T-helper 9 cell (primary cell): ENCODE measurements at places on chromosomes 12 and 14.
A peak's percentile ranks its signal among the peaks of the same experiment; 100 is the strongest.

DNA sequence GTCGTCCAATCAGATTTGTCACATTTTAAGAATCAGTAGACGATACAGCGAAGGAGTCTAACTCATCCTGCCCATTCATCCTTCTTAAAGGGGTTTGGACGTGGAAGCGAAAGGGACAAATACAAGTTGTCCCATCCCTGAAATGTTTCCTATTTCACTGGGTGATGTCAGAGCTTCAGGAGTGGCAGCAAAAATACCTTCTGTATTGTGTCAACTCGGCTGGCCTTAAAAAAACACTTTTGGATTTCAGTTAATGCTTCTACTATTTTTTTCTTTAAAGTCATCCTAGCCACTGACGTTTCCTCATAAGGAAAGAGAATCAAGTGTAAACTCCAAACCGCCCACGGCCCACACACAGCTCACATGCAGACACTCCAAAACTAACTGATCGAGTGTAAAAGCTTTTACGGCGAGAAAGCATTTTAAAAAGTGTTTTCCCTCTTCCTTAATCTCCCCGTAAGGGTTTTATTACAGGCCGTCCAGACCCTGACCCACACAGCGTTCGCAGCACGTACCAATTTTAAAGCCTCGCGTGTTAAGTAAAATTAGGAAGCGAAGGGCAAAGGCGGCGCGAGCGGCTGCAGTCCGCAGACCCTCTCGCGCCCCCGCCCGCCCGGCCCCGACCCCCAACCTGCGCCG is 593 bp downstream of the CFL2 start:
- peak; percentile 3 for DNase-seq

DNA sequence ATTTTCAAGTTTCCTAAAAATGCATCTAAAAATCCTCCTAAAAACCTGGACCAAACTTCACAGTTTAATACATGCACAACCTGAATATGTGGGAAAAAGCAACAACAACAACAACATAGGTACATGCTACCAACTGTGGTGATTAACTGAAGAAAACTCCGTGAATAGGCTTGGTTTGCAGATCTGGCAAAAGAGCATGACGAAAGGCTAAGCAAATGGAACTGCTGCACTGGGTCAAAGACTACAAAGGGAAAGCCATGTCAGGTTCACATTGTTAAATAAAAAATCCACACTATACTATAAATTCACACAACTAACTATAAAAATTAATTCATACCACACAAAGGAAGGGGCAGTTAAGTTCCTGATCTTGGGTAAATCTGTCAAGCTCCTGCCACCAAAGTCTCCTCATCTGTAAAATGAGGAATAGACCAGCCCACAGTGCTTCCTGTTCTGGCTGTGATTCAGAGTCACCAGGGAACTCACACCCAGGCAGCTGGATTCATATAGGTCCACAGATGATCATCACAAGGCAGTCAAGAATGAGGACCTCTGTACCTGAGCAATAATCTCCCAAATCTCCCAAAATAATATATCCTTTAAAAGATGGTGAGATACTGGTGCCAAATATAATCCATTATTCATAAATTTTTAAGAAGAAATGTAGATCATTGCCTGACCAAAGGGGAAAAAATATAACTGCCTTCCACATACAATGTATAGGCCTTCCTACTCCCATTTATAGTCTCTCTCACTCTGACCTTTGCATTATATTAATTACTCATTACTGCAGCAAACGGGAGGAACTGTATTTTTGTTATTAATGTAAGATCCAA is 7.0 kb downstream of the CORO1C start:
- DNase-seq, result no peak

DNA sequence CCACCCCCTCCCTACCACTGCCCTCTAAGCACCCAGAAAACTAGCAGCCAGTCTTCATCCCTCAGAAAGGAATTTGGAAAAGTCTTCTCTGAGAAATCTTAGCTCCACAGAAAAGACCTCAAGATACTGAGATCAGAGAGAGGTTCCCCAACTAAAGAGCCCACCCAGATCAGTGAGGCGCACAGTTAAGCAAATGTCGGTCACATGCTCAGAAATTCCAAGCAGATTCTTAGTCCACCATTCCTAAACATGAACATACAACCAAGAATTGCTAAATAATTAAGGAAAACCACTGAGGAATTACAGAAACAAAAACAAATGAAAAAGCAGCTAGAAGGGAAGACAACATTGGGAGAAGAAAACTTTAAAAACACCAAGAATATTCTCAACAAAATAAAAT is 32.3 kb downstream of the MED13L start:
- no peak for DNase-seq

- no peak for DNase-seq
Observed at GRCh38 chr12:42129595-42130204, 15.0 kb downstream of the GXYLT1 start.

- DNase-seq, result no peak
Observed at GRCh38 chr14:59254146-59254910, 65.9 kb downstream of the DAAM1 start.
